Kidney capillary endothelial cell (primary cell): ENCODE measurements at places on chromosomes 13 and 19.
A peak's percentile ranks its signal among the peaks of the same experiment; 100 is the strongest.

GRCh38 chr19:55176076-55176475, 4.0 kb downstream of the SYT5 start:
- DNase-seq = no peak

- DNase-seq = no peak
These were observed 73.4 kb downstream of the SPACA7 start for GRCh38 chr13:112449545-112449930.

DNA sequence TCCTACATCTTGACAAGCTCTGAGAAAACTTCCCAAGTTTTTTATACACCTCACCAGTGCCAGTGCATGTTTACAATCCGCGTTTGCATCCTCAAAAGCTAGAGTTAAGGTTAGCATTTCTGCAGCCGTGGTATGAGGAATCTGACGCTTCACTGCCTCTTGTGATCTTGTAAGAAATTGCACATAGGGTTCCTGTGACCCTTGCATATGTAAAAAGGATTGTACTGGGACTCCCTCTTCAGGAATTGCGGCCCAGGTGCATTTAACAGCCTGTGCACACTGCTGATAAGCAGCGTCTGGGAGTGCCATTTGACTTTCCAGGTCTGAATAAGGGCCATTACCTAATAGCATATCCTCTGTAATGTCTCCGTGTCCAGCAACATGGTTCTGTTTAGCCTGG, 15.3 kb downstream of the FPR3 start:
- no peak for DNase-seq

DNA sequence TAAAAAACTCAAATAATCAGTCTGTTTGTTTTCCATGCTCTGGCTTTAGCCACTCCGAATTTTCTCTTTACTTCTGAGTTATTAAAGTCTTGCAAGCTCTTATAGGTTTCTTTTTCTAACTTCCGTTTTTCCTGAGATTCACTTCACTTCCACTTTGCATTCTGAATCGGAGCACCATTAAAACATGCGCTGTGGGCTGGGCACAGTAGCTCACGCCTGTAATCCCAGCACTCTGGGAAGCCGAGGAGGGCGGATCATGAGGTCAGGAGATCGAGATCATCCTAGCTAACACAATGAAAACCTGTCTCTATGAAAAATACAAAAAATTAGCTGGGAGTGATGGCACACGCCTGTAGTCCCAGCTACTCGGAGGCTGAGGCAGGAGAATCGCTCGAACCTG, 357.9 kb downstream of the SLITRK6 start:
- DNase-seq = no peak

DNA sequence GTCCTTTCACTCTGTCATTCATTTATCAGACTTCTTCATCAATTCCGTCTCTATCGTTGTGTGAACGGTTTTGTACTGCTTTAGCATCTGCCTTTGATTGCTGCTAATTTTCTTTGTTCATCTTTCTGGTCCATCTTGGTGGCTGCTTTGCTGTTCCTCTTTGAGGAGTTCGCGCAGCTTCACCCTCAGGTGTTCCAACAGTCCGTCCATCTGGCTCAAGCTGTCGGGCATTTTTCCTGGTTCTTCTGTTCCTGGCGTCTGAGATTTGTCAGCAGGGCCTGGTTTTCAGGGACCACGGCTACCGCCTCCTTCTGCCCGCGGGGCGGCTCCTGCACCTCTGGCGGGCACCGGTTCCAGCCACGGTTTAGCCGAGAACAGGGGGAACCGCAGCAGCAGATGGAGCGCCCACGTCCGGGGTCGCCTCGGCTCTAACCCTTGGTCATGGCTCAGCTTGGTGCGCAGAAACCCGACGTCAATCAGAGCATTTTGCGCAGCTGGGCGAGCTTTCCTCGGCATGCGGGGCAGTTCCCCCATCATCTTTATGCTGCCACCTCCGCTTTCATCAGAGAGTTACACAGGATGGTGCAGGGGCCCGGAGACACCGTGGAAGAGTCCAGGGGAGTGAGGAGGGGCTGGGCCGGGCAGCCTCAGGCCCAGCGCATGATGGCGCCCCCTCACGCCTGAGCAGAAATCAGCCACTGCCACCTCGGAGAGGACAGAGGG, 89.5 kb downstream of the ZNF100 start:
- no peak for DNase-seq

GRCh38 chr13:84668637-84669036, 786.4 kb upstream of the SLITRK1 start:
- DNase-seq = no peak

- DNase-seq = peak; percentile 20
These were observed 147.5 kb upstream of the SOX21 start for GRCh38 chr13:94859811-94860210.

DNA sequence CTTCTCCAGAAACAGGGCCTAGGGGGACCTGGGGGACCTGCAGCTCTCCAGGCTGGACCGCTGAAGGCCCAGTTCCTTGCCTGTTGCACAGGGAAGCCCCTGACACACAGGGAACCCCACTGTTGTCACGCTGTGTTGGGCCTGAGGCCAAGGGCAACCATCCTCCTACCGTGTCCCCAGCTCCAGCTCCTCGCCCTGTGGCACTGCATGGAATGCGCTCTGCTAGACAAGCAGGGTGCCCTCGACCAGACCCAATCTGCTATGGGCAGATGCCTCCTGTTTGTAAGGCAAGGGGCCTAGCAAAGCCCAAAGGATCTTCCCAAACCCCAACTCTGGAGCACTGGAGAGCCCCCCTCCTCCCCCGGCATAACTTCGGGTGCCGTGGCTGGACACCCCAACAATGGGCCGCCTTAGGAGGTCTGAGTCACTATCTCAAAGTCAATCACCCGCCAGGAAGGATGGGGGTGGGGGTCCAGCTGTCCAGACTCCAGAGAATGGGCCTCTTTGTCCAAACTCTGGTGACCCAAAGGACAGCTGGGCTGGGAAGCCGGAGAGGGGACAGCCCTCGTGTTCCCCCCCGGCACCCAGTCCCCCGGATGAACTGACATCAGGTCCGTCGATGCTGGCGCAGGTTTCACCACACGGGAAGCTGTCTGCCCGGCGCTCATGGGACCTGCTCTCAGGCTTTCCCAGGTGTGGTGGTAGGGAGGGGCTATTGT, 3.7 kb downstream of the BRSK1 start:
- DNase-seq = no peak

DNA sequence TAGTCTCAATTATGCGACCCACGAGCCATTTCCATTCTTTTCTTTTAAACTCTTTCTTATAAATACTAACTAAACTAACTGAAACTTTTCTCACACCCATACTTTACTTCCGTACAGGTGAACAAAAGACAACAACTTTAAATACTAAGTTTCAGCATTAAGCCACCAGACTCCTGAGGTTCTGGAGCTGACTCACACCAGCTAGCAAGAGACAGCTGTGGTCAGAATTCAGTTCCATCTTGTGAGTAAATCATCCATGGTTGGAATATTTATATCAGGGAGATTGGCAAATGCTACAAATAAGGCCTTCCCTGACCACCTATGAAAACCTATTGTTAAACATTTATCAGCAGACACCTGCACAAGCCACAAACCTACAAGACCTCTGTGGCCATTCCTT, 897.0 kb downstream of the EFNB2 start:
- no peak for DNase-seq

DNA sequence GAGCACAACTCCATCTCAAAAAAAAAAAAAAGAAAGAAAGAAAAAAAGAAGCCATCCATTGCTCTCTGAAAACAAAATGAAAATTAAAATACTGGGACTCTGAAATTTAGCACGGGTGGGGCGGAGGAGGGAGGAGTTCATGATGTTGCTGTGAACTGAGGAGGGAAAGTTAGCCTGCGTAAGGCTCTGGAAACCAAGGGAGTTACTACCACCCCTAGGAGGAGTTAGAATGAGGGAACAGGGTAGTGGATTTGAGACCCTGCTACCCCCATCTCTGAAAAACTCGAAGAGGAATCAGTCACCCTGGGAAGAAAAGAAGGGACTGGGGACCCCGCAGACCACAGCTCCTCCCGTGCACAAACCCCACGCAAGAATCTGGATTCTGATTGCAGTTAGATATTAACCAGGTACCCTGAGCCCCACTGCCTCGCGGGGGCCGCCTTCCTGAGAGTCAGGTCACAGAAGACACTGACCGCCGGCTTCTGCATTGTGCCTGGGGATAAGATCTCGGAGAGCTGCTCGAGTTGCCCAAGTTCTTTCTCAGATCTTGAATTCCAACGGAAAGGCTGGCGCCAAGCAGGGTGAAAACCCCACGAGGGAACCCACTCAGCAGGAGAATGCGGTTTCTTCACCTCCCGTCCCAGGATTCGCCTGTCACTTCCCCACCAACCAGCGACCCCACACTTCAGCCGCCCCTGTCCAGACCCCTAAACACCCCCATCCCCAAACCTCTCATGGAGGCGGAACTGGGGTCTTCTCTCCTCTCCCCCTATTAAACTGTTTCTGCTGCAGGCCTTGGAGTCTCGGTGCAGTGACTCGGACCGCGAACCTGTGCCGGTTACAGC, 870 bp downstream of the ZNF442 start:
- peak; percentile 5 for DNase-seq
